Amygdala (tissue), 56 donors: ENCODE measurements at places on chromosomes 5 and 9.
A peak's percentile ranks its signal among the peaks of the same experiment; 100 is the strongest.

DNA sequence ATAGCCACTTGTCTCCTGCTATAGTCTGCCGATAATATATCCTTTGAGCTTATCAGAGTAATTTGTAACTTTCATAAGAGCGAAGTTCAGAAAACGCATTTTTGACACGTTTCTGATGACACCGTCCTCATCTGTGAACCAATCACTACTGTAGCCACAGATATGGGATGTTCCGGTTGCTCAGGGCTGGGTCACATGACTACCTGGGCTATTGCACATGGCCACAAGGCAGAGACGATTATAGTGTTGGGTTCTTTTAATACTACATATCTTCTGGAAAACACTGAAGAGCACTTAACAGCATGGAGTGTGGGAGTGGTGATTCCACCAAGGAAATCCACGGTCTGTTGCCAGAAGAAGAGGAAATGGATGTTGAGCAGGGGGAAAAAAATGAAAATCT, 115.0 kb upstream of the ADRA1B start:
- no peak for DNase-seq

DNA sequence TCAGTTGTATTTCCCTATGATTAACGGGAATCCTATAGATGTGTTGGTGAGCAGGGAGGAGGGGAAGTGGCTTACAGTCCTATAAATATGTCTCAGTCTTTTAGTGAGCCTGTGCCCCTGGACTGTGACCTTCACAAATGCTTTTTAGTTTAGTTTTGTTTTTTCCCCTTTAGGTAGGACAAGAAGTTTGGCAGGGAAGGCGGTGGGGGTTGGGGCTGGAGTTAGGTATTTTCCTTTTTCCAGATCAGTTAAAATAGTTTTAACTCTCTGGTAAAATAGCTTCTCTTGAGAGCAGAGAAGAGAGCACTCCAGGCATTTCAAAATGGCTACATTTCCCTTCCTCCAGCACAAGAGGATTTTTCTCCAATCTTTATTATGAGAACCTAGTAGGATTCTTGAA, 272.1 kb downstream of the SPATA31D1 start:
- DNase-seq = no peak

DNA sequence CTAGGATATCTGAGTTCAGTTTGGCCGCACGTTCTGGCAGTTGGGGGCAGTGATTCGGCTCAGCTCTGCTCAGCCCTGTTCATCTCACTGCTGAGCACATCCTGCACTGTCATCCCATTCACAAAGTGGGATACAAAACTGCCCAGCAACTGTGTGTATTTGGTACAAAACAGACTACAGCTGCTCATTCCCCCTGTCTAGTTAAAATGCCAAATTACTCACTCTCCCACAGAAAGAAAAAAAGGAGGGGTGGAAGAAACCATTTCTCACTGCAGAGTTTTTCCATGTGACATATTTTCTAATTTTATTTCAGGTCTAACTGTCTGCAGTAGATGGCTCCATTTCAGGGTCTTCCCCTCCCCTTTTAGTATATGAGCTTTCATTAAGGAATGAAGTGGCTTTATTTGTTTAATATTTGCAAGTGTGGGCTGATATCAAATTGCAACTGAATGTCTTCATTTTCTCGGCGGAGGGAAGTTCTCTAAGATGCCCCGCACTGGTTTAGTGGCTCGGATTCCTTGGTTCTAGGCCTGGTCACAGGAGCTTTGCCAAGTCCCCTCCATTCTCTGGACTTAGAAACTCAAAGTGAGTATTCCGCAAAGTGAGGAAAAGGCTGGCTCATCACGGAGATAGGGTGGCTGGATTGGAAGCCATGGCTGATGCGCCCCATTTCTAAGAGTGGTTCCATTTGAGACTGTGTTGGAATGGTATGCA, 14.7 kb downstream of the COL15A1 start:
- DNase-seq = no peak

DNA sequence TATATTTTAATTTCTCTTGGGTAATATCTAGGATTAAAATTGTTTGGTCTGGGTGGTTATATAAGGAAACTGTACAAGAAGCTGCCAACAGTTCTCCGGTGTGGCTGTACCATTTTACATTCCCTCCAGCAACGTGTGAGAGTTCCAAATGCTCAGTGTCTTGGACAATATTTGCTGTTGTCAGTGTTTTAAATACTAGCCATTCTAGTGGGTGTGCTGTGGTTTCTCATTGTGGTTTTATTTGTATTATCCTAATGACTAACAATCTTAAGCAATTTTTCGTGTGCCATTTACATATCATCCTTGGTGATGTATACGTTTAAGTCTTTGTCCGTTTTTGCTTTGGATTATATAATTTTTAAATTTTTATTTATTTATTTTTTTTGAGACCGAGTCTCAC, 34.0 kb downstream of the TNFSF15 start:
- DNase-seq = no peak

GRCh38 chr9:27659571-27659970, 86.3 kb upstream of the C9orf72 start:
- no peak for DNase-seq

GRCh38 chr9:129968690-129969485, 74.1 kb downstream of the FNBP1 start:
- DNase-seq = no peak

DNA sequence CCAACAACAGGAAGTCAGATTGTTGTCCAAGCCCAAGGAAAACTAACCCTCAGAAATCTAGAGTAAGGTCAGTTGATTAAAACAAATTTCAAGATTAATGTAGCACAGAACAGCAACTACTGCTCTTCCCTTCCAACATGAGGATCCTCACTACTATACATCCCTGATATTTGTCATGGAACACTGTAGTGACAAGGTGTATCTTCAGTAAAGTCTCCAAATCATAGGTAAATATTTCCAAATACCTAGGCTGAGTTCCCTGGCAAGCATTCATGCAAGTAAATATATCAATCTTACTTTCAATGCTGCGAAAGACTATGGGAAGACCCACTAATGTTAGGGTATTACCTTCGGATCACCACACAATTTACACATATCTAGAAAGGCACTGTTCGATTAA, 986.9 kb upstream of the ARRDC3 start:
- no peak for DNase-seq

DNA sequence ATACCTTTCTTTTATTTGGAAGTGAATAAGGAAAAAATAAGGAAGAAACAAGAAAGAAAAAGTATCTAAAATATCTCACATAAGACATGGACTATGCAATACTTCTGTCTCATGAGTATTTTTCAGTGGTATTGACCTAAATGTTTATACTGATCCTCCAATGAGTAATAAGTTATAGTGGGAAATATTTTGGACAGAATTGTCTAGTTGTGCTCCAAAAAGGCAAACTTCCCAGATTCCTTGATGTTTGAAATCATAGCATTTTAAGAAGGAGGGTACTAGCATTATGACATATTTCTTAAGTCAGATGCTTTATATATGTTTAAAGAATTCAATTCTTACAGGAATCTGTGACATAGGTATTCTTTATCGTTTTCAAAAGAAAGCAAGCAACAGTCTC, 34.5 kb upstream of the BASP1 start:
- DNase-seq = no peak

DNA sequence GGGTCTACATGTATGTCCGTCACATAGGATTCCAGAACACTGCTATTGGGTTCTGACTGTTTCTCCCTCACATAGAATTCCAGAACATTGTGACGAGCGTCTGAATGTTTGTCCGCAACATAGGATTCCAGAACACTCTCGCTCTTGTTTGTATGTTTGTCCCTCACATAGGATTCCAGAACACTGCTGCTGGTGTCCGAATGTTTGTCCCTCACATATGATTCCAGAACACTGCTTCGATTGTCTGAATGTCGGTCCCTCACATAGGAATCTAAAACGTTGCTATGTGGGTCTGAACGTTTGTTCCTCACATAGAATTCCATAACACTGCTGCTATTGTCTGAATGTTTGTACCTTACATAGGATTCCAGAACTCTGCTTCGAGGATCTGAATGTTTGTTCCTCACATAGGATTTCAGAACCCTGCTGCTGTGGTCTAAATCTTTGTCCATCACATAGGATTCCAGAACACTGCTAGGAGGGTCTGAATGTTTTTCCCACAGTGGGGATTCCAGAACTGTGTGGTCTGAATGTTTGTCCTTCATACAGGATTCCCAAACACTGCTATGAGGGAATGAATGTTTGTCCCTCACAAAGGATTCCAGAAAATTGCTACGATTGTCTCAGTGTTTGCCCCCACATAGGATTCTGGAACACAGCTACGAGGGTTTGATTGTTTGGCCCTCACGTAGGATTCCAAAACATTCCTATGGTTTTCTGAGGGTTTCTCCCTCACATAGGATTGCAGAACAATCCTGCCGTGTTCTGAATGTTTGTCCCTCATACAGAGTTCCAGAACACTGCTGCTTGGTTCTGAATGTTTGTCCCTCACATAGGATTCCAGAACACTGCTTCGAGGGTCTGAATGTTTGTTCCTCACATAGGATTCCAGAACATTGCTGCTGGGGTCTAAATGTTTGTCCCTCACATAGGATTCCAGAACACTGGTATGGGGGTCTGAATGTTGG, 220.5 kb downstream of the FOXD4L6 start:
- no peak for DNase-seq

DNA sequence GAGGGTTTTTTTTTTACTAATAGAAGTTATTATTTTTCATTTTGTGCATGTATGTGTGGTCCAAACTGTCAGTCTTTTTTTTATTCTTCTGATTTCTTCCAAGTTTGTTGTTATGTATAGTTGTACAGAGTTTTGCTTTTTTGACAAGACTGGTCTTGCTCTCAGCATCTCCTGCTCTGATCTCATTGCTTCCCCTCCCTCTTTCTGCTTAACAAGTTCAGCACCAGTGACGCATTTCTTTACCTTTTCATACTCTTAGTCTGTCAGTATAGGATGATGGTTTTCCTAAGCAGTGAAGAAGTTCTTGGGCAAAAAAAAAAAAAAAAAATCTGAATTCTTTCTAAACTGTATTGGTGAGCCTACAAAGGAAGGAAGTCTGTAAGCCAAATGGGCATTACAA, 135.1 kb downstream of the CD180 start:
- DNase-seq = no peak

DNA sequence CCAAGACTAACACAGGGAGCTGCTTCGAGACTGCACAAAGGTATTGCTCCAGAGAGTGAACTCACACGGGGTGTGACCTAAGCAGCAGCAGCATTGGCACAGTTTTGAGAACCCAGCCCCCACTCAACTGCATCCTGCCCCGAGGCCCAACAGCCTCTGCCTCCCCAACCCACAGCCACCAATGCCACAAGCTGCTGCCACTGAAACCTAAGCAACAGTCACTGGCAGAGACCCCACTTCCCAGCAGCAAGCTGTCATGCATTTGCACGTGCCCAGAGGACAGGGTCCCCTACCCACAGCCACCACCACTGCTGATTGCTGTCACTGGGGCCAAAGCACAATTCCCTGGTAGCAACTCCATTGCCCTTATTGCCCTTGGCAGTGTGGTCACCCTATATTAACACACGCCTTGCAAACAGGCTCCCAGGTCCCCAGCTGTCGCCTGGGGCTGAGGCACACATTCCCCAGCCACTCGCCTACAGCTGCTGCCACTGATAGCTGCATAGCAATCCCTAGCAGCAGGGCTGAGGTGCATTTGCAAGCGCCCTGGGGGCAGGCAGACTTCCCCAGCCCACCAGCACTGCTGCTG, 141.0 kb downstream of the AGTPBP1 start:
- no peak for DNase-seq

DNA sequence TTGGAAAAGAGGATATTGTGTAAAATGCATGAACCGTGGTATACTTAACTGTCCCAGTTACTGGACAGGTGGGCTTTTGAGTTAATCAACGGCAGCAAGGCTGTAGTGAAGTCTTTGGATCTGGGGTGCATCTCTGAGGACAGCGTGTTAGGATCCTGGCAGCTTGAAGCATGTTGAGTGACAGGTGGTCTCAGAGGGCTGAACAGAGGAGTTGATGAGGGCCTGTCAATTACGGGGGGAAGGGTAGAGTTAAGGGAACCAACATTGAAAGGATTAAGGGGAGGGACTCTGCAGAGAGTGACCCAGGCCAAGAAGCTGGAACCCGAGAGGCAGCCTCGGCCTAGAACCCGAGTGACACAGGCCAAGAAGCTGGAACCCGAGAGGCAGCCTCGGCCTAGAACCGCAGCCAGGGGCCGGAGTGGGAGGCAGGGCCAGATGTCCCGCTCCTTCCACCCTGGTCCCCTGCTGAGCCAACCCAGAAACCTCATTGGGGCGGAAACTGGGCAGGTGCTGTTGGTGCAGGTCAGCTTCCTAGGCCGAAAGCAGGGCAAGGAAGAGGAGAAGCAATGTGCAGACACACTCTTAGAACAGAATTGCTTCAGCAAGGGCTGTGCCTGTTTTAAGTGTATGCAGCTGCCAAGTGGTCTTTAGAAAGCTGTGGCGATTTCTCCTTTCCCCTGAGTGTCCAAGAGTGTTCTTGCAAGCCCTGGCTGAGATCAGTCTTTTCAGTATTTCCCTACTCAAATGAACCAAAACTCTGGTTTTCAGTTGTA, 62.0 kb downstream of the ANKRD33B start:
- DNase-seq = no peak

DNA sequence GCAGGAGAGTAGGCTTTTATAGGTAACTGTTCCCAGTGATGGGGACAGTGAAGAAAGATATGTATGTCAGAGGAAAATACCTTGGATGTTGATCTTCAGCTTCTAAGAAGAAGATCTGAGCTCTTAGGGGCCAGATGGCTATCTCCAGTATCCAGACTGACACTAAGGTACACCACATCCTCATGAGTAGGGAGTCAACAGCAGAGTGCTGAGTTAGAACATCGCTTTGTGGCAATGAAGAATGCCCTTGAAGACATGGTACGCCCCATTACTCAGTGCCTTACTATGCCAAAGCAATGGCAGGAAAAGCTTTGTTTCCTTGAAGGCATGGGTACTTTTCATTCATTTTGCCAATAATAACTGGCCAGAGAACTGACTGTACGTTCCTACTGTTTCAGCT, 263.7 kb downstream of the CEMIP2 start:
- DNase-seq = no peak

- no peak for DNase-seq
Measured at GRCh38 chr9:7105095-7105494, 347.3 kb downstream of the KDM4C start.

- no peak for DNase-seq
Measured at GRCh38 chr5:179199246-179199645, 139.1 kb downstream of the ZNF354C start.

DNA sequence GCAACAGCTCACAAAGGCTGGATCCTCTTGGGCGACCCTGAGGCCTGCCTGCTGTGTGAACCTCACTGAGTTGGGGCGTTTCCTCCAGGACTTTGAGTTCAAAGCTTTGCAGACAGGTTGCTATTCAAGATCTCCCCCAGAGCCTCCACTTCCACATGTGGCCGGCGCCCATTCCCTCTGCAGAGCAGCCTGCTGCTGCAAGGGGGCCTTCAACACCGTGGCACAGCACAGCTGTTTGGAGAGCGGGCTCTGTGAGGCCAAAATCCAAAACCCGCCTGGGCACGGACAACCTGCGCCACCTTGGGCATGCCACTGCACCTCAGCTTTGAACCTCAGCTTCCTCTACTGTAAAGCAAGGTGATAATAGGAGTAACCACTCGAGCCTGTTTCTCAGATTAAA, 160.3 kb downstream of the DAB2IP start:
- no peak for DNase-seq

- peak; percentile 84 for DNase-seq
Measured at GRCh38 chr9:126804696-126805553, at the start of gene ZBTB43. TSS of gene ZBTB43 (plus strand) at chr9:126805040. CDS start at chr9:126832510, 27,470 bp downstream.
